Stimulated activated CD8-positive, alpha-beta memory T cell treated with anti-CD3 and anti-CD28 coated beads, Interleukin-15, amount 100 ng/mL, for 24 hours (primary cell): ENCODE measurements at places on chromosomes 6 and 20.

DNA sequence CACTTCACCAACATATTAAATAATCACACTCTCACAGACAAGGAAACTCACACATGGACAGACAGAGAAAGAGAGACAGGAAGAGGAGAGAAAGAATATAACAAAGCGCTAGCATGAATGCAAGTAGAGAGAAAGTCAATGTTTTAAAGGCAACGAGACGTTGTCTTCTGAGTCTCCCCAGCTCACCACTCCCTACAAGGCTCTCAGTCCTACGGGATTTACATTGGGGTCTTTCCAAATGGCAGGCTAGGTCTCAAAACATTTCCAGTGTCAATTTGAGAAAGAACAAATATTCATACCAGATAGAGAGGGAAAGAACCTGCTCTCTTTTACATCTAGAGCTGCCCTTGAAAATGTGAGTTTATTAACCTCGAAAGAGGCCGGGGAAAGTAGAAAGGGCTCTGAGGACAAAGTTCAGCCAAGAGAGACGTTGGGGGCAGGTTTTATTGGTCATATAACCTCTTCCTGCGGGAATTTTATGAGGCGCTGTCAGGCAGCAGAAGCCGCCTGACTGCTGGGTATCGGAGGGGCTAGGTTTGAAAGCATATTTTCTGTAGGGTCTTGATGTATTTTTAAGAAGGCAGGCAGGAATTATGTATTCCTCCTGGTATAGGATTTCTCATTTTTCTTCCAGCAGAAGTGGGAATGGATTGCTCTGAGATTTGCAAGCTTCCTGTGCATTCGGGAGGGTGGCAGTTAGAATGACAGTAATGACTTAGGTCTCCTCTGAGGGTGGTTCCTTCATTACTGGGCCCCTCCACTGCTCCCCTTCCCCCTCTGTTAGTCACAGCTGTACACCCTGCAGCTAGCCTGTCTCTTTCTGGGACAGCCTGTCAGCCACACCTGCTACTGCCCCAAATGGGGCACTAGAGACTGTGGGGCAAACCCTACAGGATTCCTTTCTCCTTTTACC, 34.4 kb upstream of the KIF16B start:
- no peak for DNase-seq

- no peak for DNase-seq
These were observed 36.0 kb upstream of the IRF4 start for GRCh38 chr6:355373-356208.

DNA sequence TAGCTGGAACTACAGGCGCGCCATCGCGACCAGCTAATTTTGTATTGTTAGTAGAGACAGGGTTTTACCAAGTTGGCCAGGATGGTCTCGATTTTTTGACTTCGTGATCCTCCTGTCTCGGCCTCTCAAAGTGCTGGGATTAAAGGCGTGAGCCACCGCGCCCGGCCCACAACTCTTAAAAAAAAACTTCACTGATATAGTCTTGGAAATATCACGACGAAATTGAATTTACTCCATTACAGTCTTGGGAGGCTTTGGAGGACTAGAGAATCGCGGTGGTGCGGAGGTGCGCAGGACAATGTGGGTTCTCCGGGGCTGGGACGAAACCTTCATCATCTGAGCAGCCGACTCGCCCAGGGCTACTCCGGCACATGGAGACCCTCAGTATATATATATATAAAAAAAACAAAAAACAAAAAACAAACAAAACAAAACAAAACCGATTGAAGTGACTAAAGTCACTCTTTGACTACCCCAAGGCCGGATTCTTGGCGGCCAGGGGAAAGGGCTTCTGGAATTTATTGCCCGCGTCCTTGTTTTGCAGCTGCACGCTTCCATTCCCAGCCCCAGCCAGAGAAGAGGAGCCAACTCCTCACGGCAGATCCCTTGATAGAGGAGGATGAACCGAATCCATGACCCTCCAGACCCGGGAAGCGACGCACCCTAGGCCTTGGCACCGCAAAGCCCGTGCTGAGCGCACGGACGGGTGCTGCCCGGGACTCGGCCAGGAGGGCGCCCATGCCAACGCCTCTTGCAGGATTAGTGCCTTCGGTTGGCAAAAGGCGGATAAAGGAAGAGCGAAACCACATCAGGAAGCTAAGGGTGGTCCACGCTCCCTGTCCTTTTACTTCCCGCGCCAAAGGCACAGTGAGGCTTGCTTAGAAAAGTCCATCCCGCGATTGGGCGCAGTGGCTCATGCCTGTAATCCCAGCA, 1.7 kb upstream of the GCM2 start:
- no peak for DNase-seq

GRCh38 chr6:27752038-27752885, 159.9 kb downstream of the OR2B2 start:
- no peak for DNase-seq

GRCh38 chr6:105257340-105257739, 77.5 kb upstream of the POPDC3 start:
- no peak for DNase-seq

- DNase-seq: no peak
These were observed 220.0 kb upstream of the SPTLC3 start for GRCh38 chr20:12788632-12789299.

GRCh38 chr20:35893942-35894341, 60.4 kb downstream of the SCAND1 start:
- DNase-seq: no peak

DNA sequence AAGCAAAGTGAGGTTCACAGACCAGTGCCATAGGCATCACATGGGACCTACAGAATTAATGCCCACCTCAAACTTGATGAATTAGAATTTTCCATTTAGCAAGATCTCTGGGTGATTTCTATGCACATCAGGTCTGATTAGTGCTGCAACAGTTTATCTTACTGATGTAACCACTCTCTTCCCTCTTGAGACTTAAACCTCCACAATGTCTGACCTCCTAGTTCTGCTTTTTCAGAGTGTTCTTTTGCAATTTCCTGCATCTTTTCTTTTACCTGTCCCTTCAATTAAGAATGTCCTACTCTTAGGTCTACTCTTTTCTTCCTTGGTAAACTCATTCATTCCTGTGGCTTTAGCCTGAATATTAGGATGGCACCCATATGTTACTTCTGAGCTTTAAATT, 615.3 kb downstream of the TFAP2A start:
- no peak for DNase-seq

- DNase-seq: no peak
These were observed 651.3 kb downstream of the KIF16B start for GRCh38 chr20:15921930-15922329.

DNA sequence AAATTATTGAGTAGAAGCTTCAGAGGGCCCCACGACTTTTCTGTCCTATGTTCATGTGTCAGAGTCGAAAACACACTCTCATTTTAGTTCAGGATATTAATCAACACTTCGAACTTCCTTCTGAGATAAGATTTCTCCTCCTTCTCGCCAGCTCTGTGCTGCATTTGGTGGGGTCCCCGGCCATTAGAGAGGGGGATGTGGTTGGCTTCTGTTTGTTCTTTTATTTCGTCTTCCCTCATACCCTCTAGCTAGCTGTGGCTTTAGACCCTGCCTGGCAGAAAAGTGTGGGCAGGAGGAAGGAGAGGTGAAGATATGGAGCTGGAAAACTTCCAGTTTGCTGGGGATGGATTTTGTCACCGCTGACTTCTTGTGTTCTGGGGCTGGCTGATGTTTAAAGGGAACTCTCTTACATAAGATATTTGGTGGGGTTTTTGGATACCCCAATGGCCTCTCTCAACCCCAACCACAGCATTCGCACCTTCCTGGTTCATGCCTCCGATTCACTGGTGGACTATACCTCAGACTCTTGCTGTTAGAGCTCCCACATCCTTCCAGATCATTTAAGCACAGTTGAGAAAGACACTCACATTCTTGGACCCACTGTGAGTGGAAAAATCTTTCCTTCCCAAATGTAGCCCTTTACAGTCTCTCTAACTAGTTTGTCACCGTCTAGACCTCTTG, 30.7 kb upstream of the TMX4 start:
- no peak for DNase-seq

GRCh38 chr6:169382735-169383134, 129.1 kb upstream of the THBS2 start:
- DNase-seq: no peak

- DNase-seq: no peak
These were observed 699.7 kb upstream of the ID4 start for GRCh38 chr6:19137505-19137904.

DNA sequence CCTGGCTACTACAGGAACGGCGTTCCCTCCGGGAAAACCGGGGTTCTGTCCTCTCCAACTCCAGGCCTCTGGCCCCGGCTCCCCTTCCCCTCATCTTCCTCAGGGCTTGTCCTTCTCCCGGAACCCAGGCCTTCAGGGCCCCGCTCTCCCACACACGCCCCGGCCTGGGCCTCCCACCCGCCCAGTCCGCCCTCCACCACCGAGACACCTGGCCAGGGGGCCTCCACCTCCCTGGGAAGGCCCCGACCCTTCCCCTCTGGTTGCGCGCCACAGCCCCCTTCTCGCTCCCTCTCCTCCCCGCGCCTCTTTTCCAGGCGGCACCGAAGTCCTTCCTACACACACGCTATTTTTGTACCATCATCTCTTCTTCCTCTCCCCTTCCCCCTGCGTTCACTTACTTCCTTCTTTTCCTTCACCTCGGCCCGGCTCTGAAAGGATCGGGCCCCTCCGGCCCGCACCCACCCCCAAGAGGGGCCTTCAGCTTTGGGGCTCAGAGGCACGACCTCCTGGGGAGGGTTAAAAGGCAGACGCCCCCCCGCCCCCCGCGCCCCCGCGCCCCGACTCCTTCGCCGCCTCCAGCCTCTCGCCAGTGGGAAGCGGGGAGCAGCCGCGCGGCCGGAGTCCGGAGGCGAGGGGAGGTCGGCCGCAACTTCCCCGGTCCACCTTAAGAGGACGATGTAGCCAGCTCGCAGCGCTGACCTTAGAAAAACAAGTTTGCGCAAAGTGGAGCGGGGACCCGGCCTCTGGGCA, 1.3 kb upstream of the SIRPA start:
- DNase-seq: no peak

DNA sequence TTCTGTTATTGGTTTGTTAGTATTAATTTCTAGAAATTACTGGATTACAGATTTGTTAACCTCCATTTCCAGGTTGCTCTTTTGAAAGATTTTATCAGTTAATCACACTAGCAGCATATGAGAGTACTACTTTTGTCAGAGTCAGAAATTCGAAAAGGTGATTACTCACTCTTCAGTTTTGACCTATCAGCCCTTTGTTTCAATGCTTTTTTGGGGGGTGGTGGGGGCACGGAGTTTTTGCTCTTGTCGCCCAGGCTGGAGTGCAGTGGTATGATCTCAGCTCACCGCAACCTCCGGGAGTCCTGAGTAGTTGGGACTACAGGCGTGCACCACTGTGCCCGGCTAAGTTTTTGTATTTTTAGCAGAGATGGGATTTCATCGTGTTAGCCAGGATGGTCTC, 149.2 kb downstream of the JARID2 start:
- DNase-seq: no peak

DNA sequence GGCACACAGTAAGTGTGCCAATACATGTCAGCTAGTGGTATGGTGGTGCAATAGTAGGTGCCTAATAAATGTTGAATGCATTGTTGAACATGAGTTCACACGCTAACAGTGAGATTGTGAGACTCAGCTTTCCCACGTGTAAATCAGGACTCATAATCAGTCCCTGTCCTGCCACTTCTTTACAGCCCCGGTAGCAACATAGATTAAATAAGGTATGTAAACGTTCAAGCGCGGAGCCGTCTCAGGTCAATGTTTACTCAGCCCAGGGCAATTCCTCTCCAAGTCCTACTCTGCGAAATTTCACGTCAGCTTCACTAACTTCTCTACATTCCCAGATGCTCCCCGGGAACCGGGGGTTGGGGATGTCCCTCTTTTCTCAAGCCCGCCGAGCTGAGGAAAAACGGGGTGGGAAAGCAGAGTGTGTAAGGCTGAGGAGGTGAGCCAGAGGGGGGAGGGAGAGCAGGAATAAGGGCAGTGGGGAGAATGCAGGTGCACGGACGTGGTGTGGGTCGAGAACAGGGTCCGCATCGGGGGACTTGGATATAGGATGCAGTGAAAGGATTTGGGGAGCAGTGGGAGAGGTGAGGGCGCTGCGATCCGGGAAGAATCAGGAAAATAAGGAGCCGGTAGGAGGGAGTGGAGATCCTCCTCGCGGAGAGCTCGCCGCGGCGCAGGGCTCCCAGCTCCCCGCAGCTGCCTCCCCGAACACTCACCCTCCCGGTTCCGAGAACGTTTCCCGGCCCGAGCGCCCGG, 544 bp upstream of the TP53INP2 start:
- no peak for DNase-seq

- DNase-seq: no peak
These were observed 55.9 kb downstream of the ATXN1 start for GRCh38 chr6:16705081-16705993.

GRCh38 chr6:93567164-93567563, 147.8 kb upstream of the EPHA7 start:
- no peak for DNase-seq

GRCh38 chr6:31538805-31539400, 2.9 kb downstream of the DDX39B start:
- DNase-seq: no peak

DNA sequence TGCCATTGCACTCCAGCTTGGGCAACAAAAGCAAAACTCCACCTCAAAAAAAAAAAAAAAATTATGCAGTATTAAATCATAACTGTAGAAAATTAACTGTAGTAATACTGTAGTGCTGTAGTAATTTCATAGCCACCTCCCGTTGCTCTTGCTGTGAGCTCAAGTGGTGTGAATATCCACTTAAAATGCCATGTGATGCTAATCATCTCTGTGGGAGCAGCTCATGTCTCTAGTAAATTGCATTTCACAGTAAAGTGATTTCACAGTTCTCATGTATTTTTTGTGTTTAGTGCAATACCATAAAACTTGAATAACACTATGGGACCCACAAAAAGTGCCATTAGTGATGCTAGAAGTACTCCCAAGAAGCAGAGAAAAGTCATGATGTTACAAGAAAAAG, 14.4 kb upstream of the FAM217A start:
- no peak for DNase-seq

GRCh38 chr6:50655848-50656453, 57.4 kb upstream of the TFAP2D start:
- no peak for DNase-seq
